ENCODE measurements at places on chromosomes 6 and 20.
A peak's percentile ranks its signal among the peaks of the same experiment; 100 is the strongest.

DNA sequence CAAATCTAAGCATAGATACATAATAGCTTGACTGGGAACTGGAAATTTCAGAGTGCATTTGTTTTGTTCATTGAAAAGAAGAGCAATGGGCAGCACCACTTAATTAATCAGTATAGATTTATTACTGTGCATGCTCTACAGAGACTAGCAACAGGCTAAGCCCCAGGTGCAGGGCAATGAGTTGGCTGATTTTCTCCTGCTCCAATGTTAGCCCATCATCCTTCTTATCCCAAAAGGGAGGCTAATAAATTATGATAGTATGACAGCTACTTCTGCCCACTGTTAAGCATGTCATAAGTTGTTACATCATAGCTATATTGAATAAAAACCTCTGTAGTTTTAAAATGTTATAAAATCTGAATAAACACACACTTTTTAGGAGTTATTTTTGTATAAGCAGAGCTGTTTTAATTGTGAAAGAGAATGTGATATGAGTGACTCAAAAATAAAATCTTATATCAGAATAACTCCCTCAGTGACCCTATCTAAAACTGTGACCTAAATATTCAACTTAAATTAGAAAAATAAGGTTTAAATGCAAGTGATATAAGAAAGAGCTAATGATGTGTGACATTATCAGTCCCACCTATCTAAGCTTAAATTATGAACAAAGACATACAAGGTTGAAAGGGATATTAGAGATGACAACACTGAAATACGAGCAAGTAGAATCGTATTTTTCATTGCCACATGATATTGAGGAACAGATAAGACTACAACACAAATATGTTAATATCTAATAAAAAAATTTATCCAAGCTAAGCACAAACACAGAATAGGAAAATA lies 967.3 kb upstream of the ADGRB3 start:
- no peak for DNase-seq

GRCh38 chr20:63015662-63016361 lies 9.0 kb upstream of the BHLHE23 start:
- no peak for DNase-seq

GRCh38 chr6:127907960-127908640 lies 7.2 kb upstream of the THEMIS start:
- DNase-seq = no peak

DNA sequence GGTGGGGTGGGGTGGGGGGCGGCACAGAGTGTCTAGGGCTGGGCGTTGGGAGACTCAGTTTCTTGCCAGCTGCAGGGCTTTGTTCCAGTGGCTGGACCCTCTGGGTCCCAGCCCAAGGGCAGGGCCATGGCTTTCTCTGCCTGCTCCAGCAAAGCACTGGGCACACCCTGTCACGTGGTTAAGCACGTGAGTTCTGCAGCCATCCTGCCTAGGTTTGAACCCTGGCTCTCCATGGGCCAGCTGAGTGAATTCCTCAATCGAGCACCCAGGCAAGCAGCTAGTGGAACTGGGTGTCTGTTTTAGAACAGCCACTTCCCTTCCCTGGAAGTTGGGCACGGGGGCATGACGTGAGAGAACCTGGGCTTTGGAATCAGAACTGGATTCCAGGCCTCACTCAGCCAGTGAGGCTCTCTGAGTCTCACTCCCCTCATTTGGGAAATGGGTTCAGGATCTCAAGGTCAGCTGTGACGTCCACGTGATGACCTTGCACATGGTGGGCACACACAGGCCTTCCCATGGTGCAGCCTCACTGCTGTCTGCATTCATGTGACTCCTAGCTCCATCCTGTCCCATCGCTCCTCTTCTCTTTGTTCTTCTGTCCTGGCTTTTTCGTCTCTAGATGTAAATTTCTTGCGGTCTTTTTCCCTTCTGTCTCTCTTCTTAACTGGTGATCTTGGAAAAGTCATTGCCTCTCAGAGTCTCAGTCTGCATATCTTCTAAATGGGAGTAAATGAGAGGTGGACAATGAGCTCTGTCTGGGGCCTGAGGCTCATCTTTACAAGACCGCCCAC lies 45.9 kb downstream of the NOL4L start:
- peak; percentile 82 for DNase-seq

DNA sequence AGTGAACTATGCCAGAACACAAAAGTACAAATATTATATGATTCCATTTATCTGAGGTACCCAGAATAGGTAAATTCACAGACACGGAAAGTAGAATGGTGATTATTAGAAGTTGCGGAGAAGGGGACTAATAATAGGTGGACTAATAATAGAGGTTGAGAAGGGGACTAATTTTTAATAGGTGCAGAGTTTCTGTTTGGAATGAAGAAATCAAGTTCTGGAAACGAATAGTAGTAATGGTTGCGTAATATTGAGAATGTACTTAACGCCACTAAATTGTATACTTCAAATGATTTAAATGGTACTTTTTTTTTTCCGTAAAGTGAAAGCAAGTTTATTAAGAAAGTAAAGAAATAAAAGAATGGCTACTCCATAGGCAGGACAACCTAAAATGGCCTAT lies 33.2 kb downstream of the B4GALT5 start:
- DNase-seq = no peak

GRCh38 chr20:20273286-20273685 lies 94.6 kb upstream of the INSM1 start:
- DNase-seq = no peak

DNA sequence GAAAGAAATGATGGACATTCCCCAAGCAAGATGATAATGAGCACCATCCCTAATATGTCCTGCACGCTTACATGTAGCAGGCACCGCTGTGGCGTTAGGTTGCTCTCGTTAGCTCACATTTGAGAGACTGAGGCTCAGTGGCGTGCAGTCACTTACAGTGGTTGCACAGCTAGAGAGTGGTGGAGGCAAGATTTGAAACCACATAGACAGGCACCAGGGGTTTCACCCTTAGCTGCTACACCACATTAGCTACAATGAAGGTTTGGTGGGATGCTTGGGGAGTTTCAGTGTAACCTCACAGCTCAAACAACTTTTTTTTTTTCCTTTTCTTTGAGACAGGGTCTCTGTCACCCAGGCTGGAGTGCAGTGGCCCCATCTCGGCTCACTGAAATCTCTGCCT lies 3.7 kb downstream of the COX4I2 start:
- no peak for DNase-seq

DNA sequence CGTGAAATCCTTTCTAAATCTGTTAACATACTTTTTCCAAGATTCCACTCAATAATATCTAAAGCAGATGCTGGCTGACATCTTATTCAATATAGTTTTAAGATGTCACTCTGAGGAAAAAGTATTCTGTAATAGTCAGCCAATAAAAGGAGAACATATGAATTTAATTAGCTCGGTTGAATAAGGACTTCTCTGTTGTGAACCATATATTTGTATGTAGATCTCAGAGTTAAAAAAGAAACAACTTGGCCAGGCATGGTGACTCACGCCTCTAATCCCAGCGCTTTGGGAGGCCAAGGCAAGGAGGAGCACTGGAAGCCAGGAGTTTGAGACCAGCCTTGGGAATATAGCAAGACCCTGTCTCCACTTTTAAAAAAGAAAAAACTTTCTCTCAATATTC lies 7.4 kb upstream of the CD24 start:
- no peak for DNase-seq

DNA sequence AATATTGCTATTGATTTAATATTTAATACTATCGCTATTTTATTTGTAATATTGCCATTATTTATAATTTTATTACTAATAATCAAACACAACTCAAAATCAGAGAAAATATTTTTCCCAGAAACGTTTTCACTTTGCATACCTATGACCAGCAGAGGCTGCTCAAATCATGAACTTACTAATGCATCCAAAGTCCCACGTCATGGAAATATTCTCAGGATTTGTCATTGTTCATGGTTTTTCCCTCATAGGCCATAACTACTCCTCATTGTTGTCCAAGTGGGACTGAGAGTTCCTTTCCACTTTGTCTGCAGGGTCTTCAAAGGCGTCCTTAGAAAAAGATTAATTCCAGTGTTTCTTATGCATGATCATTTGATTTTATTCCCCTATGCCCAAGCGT lies 344.8 kb downstream of the THBS2 start:
- no peak for DNase-seq

DNA sequence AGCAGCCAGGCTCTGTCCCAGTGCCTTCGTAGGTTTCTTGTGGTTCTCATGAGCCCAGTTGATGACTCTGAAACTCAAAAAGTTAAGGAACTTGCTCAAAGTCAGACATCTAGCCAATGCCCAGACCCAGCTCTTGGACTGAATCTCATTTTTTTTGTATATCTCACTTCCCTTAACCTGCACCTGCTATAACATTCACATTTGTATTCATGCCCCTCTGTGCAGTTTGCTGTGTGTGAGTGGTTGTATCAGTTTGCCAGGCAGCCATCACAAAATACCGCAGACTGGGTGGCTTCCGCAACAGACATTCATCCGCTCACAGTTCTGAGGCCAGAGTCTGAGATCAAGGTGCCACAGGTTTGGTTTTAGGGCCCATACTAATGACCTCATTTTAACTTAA lies 49.9 kb downstream of the IPCEF1 start:
- no peak for DNase-seq

DNA sequence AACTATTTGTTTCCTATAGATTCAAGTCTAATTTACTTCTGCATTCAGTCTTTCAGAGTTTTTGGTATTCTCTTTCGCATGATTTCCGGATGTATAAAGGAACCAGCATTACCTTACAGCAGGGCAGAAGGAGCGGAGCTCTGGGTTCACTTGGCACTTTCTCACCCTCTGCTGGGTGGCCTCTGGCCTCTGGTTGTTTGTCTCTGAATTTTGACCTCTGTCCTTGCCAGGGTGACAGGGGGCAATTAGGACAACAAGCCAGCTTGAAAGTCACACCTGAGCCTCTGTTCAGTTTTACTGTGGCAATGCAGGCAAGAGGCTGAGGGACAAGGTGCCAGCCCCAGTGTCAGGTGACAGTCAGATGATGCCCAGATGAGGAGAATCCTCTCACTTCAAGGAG lies 69.4 kb upstream of the KIF25 start:
- no peak for DNase-seq

GRCh38 chr6:87722540-87723169 lies 20.6 kb upstream of the AKIRIN2 start:
- no peak for DNase-seq

DNA sequence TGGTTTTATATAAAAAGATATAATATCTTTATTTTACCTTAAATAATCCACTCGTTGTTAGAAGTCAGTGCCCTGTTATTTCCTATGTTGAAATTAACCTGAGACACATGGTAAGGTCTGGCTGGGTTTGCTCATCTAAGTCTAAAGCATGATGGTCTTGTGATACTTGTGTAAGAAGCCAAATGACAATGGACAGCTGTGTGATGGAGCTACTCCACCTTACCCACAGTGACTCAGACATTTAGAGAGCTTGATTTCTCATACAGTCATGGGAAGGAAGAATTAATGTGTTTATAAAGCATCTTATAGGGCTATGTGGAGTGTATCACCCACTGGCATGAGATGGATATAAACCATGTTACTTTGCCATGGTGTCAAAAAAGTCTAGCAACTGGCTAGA lies 11.7 kb downstream of the CTCFL start:
- no peak for DNase-seq

DNA sequence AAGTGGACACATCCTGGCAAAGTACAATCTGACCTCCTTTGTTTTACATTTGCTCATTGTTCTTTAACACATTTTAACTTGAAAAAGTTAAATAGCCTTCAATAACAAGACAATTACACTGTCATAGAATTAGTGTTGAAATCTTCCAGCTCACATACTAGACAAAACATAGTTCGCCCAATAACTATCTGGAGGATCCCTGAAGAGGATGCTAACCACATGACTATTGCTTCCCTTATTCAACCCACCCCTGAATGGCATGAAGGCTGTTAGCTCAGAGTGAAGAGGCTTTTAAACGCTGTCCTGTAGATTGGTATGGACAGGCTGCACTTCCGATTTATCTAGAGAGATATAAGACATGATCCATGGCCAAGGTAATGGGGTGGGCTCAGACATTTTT lies 15.0 kb upstream of the DSE start:
- DNase-seq = no peak

DNA sequence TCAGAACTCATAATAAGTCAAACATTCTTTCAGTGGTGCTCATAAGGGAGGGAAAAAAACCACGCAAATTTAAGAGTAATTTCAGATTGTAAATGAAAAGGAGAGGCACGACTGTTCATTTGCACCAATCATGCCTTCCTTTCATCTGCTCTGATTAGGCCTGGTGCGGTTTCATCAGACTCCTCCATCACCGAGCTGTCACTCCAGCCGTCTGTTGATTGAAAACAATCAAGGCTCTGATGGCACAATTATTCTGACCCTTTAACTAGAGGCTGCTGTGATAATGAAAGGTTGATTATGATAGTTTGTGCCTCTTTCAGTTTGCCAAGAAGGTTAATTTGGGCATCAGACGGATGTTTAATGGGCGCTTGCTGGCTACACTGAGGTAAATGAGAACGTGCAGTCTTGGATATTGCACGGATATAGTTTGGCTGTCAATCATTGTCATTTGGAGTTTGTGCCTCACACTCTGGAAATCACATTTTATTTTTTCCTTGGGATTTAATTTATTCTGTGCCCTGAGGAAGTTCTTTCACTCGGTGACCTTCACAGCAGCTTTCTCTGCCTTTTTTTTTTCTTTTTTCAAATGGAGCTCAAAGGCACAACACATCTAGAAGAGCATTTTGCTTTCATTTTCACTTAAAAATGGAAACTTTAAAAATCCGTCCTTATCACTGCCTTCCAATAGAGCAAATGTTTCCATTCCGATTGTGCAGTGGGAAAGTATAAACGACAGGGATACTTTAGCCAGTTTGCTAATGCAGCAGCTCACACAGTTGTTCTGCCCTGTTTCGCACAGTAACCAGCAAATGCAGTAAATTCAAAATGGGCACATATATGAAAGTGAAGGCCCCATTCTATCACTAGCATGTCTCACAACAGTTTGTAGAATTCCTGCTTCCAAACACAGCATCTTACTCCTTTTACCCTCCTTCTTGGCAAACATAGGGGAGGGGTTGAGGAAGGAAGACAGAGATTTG lies 172.8 kb downstream of the KLHL32 start:
- peak; percentile 76 for DNase-seq

DNA sequence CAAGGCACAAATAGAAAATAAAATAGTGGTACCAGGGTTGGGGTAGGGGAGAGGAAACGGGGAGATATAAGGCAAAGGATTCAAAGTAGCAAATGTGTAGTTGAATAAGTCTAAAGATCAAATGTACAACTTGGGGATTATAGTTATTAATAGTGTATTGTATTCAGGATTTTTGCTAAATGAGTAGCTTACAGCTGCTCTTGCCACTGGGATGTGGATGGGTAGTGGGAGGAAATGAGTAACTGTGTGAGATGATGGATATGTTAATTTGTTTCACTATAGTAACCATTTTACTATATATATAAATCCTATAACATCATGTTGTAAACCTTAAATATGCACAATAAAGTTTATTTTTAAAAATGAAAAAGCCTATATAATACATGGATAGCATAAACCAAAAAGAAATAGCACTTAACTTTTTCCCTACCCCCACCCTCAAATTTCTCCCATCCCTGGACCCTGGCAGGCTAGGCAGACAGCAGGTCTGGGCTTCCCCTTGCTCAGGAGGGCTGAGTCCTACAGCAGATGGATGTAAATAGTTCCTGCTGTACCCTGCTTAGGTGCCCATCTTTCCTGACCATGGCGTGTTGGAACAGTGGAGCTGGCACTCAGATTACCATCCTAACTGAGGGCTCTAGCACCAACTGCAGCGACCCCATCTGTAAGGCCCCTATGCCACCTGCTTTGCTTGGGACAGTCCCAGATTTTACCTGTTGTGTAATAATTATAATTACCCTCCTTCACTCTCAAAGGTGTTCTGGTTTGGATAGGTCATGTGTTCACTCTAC lies 28.6 kb upstream of the PBOV1 start:
- no peak for DNase-seq

GRCh38 chr6:106736502-106736901 lies 107.1 kb downstream of the QRSL1 start:
- no peak for DNase-seq

GRCh38 chr6:7629321-7629720 lies 39.3 kb downstream of the SNRNP48 start:
- DNase-seq = no peak

Data from OCI-M1 (cell line).